Activated T-cell treated with anti-CD3 and anti-CD28 coated beads, Interleukin-2, amount 50 U/mL, for 1 hour (primary cell): ENCODE measurements at places on chromosomes 11 and 22.
A peak's percentile ranks its signal among the peaks of the same experiment; 100 is the strongest.

DNA sequence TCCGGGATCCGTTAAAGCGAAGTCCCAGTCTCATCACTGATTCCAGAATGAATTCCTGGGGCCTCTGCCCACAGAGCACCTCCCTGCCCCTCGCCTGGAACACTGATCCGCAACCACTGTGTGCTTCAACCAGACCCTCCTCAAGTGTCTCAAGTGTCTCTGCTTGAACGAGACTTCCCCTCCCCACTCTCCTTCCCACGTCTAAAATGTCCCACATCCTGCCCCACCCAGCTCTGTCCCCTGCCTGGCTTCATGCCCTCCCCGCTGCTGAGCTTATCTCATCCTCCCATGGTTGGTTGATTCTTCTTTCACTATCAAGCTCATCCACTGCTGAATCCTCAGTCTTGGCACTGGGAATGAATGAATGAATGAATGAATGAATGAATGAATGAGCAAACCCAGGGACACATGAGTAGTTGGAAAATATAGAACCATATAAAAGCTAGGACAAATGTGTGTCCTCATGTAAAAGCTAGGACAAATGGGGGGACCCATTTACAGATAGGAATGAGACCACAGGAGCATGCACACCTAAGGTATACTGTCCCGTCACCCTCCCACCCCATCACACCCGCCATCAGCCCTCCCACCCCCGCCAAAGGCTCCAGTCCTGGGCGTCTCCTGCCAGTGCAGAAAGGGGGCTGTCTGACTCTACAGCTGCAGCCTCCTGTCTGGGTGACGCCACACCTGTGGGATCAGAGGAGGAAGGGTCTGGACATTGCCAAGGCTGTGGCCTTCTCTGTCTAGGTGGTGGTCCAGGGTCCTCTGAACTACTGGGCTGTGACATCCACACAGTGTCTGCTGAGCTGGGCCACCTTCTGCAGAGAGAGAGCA, 71.4 kb upstream of the LINC01488 start:
- no peak for DNase-seq

DNA sequence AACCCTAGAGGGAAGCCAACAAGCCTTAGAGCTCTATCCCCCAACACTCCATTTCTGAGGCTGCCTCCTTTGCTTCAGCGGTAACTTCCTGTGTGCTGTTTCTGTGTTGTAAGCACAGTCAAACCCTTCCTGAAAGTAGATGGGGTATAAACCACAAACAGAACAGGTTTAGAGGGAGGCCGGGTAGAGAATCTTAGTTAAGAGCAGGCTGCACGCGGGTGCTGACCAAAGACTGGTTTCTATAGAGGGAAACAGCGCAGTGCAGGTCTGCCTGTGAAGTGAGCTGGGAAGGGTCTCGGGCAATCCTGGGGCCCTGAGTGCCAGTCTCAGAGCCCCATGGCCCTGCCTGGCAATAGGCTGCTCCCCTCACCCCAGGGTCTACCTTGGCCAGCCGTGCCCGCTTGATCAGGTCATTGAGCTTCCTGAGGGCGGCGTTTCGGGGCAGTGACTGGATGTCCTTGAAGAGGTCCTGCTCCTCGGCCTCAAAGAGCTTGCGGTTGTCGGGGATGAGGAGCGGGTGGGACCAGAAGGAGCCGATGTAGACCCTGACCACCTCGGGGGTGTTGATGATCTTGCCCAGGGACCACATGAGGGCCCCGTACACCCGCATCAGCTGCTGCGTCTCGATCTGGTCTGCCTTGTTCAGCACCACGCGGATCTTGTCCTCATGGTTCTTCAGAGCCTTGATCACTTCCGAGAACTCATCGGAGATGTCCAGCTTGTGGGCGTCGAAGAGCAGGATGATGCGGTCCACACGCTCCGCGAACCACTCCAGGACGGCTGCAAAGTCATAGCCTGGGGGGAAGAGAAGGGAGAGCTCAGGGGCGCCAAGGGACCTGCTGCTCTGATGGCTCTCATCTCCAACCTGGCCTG, 15.3 kb upstream of the CDC42BPG start:
- peak; percentile 58 for DNase-seq

DNA sequence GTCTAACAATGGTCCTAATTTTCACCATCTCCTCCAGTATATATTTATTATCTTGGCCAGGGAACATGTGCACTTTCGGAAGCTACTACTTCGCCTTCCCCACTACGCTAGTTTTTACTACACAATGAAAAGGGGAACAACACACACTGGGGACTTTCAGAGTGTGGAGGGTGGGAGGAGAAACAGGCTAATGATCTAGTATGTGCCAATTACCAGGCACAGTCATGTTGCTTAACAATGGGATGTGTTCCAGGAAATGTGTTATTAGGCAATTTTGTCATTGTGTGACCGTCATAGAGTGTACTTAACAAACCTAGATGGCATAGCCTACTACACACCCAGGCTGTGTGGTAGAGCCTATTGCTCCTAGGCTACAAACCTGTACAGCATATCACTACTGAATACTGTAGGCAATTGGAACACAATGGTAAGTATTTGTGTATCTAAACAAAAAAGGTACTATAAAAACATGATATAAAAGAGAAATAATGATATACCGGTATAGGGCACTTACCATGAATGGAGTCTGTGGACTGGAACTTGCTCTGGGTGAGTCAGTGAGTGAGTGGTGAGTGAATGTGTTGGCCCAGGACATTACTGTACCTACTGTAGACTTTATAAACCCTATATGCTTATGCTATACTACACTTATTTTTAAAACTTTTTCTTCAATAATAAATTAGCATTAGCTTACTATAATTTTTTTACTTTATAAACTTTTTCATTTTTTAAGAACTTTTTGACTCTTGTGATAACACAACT, 20.1 kb upstream of the CUL5 start:
- no peak for DNase-seq

- no peak for DNase-seq
Observed at GRCh38 chr22:48450188-48450825, 1377.4 kb downstream of the BRD1 start.

DNA sequence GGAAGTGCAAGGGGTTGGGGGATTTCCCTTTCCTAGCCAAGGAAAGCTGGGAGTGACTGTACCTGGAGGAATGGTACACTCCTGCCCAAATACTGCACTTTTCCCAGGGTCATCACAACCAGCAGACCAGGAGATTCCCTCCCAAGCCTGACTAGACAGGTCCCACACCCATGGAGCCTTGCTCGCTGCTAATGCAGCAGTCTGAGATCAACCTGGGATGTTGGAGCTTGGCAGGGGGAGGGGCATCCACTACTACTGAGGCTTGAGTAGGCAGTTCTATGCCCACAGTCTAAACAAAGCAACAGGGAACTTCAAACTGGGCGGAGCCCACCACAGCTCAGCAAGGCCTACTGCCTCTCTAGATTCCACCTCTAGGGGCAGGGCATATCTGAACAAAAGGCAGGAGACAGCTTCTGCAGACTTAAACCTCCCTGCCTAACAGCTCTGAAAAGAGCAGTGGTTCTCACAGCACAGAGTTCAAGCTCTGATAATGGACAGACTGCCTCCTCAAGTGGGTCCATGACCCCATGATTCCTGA, 58.5 kb downstream of the SLC22A9 start:
- DNase-seq: no peak

DNA sequence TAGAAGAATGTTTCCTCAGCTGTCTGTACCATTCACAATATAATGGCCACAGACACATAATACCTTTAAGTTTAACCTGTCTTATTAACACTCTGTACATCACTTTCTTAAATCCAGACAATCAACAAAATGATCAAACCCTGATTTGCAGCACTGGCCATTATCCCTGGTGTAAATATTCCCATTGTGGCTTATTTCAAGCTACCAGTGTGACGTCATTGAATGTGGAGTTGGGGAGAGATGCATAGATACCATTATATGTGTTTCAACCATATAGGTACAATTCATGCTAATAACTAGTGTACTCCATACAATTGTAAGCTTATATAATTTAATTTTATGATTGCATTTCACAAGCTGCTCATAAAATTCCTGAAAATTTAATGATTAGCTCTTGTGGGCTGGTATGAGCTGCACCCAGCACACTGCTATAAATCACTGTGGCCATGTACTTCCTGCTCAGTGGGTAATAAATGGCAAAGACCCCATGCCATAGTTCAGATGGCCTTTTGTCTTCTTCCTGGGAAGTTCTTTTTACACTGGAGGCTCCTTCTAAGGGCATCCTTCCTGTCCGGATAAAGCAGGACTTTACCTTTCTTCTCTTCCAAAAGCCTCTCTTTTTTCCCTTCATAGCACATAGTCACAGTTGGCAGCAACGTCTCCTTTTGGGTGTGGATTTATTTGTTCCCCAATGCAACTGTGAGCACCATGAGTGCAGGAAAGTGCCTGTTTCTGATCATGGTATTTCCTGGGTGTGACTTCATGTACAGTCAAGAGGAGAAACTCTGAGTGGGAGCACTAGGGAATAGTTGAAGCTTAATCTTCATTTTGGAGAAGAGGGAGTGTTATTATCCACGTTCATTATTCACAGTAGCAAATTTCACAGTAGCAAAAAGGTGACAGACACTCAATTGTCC, 87.8 kb downstream of the MIAT start:
- DNase-seq: no peak

GRCh38 chr11:123239191-123240150, 44.4 kb upstream of the CLMP start:
- no peak for DNase-seq

- DNase-seq: no peak
Observed at GRCh38 chr11:116833816-116834534, 3.4 kb downstream of the APOA1 start.

DNA sequence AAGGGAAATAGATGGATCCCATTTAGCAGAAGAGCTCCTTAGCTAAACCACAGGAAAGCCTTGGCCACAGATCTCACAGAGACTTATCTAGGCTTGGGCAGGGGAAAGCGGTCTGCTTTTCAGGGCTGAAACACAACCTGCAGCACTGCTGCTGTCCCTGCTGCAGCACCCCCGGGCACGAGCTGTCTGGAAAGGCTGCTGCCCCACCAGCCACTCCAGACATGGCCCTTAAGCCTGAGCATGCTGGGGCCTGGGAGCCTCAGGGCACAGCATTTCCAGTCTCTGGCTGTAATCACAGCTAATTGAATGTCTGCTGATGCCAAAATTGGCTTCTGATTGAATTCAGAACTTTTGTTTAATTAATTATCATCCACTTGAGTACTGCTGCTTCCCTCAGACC, 115.0 kb downstream of the TMPRSS5 start:
- no peak for DNase-seq

DNA sequence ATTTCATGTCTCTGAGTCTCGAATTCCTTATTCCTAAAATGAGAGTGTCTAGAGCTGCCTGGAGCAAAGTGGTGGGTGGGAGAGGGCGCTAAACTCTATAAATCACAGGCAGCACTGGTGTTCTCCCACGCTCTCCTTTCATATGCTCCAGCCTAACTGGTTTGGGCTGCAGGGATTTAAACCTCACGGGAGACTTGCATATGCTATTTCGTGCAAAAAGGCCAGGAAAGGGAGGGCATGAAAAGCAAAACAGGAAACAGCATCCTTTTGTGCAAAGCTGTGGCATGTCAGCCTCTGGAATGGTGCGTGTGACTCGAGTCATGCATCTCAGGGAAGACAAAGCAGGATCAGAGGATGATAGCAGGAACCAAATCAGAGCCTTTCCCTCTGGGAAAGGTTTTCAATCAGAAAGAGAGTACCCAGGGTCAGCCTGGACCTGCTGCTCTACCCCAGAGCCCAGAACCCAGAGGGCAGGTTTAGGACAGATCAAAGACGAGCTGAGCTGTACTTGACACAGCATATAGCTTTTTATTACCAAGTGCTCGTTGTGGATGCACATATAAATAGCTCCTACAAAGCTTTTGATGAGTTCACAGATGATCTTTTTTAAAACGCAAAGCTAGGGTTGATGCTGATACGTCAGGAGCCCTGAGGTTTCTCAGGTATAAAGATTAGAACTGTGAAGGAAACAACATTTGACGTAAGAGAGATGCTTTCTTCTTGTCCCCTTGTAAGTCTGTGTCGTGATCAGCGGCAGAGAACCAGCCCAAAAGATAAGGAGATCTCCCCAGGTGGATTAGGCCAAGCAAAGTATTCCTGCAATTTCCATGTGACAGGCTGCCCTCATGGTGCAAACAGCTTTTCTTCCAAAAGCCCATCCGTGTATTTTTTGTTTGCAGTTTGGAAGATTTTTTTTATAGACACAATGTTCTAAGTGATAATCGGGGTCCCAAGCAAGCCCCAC, 46.2 kb upstream of the YWHAH start:
- no peak for DNase-seq

GRCh38 chr11:47916361-47916841, 64.0 kb upstream of the PTPRJ start:
- no peak for DNase-seq

DNA sequence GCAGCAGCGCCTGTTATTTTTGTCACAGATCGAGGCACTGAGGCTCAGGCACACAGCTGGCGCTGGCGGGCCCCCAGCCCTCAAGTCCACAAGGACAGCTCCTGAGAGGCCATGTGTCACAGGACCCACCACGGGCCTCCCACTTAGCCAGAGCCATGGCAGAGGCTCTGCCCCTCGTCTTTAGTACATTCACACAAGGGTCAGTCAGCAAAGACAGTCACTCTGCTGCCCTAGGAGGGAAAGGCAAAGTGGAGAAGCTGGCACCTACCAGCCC, 29.1 kb downstream of the GNAZ start:
- DNase-seq: no peak

- DNase-seq: no peak
Observed at GRCh38 chr11:115699733-115700132, 195.5 kb upstream of the CADM1 start.

GRCh38 chr11:67644042-67644441, 4.5 kb upstream of the TBX10 start:
- no peak for DNase-seq

- DNase-seq: no peak
Observed at GRCh38 chr11:112388496-112388895, 127.8 kb upstream of the PLET1 start.

- DNase-seq: no peak
Observed at GRCh38 chr11:47062736-47063135, 113.9 kb downstream of the ARFGAP2 start.

- DNase-seq: no peak
Observed at GRCh38 chr11:1308743-1309497, 512 bp downstream of the TOLLIP start.

DNA sequence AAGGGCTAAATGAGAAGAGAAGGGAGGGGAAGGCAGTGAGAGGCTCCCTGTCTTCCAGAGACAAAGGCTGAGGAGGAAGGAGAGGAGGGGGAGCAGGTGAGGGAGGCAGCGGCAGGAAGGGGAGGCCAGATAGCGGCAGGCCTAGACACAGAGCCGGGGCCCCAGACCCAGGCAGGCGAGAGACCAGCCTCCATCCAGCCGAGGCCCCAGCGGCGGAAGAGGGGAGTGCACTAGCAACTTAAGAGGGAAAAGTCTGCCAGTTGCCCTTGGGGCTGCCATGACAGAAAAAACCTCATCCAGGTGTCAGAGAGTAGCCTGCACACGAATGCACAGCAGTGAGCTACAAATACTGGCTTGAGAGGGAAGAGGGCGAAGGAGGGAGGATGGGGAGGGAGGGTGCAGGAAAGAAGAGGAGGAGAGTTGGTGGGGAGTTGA, 46.7 kb downstream of the IGLL1 start:
- peak; percentile 35 for DNase-seq

- peak; percentile 71 for DNase-seq
Observed at GRCh38 chr22:42269432-42270175, 849 bp downstream of the TCF20 start.
